ENCODE measurements at places on chromosomes 7 and 10. TPM values are rescaled to one million over a fixed set of nuclear protein-coding genes. Genes with fewer than 3 reads are reported as not detected.

The BTBD16 gene
- total RNA-seq: 0.37 TPM

The PDE1C gene
- total RNA-seq: 2.1 TPM

DNA sequence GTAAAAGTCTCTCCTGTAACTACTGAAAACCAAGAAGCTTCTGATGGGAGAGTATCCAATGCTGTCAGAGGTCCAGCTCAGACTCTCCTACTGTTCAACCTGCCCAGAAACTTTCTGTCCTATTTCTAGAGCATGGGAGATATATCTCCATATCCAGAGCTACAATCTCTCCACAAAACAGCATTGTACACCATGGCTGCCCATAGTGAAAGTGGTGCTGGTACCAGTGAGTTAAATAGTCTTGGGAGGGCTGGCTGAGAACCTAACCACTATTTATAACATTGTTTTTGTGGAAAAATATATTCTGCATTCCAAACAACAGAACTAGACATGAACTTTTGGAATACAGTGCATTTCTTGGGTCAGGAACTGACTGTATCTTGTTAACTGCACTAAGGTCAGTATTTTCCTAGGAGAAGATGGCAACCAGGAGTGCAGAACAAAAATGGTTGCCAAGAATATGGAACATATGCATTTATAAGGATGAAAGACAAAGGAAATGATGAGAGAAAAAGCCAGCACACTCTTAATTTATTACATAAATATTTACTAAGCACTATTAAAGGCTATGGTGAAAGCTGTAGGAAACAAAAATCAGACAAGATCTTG lies 91.9 kb downstream of the ZNF438 start:
- no peak for DNase-seq

- no peak for DNase-seq
These were observed 28.6 kb downstream of the CASTOR2 start for GRCh38 chr7:74993121-74993520.

- DNase-seq: no peak
These were observed 209.0 kb downstream of the DIP2C start for GRCh38 chr10:480498-480927.

DNA sequence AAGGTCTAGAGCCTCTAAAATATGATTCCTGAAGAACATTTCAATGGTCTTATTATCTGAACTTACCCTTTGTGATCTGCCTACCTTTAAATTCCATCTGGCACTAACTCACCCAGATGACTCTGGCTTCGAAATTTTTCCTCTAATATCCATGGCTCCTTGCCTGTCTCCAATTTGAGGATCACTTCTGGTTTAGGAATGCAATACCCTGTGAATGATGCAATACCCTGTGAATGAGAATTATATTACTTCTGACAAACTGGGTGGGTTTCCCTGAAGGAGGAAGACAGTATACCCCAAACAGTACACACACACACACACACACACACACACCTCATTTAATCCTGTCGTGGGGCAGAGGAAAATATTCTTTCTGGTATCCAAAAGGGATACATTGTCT lies 115.3 kb downstream of the ZNF33B start:
- no peak for DNase-seq

GRCh38 chr10:131363416-131363815 lies 51.9 kb upstream of the TCERG1L start:
- no peak for DNase-seq

GRCh38 chr10:71474702-71475242 lies 78.1 kb downstream of the CDH23 start:
- no peak for DNase-seq

Measured in PC-9 (cell line).